ENCODE measurements at places on chromosomes 3 and 15.

- DNase-seq = no peak
Observed at GRCh38 chr15:59115047-59115446, 10.1 kb downstream of the CCNB2 start.

GRCh38 chr3:169562988-169563774 is 100.3 kb downstream of the MECOM start:
- DNase-seq = peak; percentile 35

- no peak for DNase-seq
Observed at GRCh38 chr3:37130984-37131859, 43.2 kb downstream of the LRRFIP2 start.

DNA sequence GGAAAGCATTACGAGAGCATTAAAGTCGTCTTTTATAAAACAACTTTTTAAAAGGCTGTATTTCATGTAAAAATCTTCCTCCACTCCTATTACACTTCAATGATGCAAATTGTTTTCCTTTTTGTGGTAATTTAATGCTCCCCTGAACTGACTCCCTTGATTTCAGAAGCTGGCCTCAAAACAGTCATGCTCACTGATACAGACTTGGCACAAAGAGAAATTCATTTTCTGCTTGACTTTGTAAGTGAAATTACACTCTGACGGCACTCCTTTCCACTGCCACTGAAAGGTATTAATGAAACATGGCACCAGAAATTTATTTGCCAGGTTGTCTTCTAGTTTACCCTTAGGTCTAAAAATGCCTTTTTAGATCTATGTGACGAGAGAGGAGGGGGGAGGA is 215.5 kb downstream of the LRRC3B start:
- DNase-seq = no peak

- DNase-seq = no peak
Observed at GRCh38 chr3:197371591-197372046, 73.2 kb upstream of the DLG1 start.

DNA sequence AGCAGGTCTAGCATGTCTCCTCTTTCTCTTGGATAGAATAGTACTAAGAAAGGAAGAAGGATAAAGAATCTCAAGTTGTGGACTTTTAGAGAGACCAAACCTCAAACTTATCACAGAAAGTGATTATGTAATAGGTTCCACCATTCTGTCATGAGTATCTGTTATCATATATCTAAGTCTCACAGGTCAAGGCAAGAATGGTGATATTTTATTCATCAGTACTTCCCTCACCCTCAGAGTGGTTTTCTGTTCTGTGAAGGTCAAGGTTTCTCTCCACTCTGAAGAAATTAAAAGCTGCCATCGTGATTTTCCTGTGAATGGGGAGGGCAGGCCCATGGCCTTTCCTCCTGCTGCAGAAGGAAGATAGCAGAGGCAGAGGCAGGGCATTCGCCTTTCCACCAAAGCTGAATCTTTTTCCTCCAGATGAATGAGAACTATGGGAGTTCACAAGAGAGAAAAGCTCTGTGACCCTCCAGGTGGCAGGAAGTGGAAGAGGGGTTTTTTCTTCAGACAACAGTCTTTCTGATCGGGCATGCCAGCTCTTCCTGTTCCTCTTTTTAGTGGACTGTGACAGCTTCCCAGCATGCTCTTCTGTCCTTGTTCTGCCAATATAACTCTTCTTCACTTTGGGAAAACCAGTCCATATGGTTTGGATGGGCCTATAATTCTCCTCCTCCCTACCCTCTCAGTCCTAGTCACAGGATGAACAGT is 37.1 kb upstream of the CCK start:
- DNase-seq = peak; percentile 15

DNA sequence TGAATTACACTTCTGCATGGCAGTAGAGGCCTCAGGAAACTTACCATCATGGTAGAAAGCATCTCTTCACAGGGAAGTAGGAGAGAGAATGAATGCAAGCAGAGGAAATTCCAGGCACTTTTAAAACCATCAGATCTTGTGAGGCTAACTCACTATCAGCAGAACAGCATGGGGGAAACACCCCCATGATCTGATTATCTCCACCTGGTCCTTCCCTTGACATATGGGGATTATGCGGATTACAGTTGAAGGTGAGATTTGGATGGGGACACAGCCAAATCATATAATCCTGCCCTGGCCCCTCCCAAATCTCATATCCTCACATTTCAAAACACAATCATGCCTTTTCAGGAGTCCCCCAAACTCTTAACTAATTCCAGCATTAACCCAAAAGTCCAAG is 691.1 kb downstream of the SI start:
- no peak for DNase-seq

- no peak for DNase-seq
Observed at GRCh38 chr15:101573951-101574350, 78.2 kb downstream of the TM2D3 start.

DNA sequence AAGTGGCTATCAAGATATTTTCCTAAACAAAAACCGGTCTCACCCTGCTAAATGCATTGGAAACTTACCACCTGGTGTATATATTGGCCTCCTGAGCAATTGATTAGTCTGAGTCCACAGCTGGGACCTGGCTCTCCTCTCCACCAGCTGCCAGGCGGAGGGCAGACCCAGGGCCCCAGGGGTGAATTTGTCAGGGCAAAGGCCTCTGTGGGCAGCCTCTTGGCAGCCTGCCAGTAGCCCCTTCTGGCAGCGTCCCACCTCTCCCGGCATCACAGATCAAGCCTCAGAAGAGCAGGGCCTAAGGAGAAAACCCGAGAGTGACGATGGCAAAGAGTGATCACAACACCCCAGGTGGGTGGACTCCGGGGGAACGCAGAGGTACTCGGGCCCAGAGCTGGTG is 43.0 kb upstream of the IDH2 start:
- DNase-seq = no peak

DNA sequence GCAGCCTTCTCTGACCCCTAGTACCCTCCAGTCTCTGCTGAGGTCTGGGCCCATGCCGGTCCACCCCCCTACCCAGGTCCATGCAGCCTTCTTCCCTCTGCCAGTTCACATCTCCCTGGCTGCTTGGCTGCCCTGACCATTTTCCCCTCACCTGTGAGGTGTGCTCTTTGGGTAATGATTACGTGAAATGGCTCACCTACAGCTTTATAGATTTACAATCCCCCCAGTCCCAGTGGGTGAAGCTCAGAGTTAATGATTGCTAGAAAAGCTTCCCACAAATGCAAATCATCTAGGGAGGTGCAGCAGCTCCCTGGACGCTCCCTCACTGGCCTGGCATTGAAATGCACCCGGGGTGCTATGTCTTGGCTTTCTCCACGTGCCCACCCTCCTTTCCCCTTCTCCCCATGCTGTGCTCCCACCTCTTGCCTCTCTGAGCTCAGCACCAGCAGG is 18.7 kb downstream of the PAQR5 start:
- DNase-seq = no peak

DNA sequence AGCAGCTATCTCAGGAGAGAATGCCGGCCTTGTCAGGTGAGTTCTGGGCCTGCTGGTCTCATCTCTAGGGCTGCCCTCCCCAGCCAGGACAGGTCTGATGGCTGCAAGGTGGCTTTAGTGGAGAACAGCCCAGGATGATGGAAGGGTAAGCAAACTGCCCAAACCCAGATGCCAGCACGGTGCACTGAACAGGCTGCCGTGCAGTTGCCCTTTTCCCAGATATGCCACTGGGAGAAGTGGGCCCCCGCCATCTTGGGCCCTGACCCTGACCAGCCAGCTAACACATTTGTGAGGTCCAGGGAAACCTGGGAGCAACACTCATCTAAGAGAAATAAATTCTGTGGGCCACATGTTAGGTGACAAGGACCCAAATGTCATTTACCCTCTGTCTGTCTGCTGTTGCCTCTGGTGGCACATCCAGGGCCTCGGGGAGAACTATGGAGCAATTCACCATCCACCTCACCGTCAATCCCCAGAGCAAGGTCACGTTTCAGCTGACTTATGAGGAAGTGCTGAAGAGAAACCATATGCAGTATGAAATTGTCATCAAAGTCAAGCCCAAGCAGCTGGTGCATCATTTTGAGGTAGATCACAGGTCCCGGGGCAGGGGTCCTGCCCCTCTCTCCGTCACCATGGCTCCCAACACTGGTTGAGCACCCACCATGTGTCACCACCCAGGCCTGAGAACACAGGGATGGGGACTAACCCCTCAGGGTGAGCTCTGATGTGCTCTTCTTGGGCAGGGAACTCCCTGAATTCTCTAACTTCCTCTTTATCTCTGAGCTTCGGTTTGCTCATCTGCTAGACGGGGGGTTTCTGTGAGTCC is 1.8 kb downstream of the ITIH1 start:
- peak; percentile 24 for DNase-seq

DNA sequence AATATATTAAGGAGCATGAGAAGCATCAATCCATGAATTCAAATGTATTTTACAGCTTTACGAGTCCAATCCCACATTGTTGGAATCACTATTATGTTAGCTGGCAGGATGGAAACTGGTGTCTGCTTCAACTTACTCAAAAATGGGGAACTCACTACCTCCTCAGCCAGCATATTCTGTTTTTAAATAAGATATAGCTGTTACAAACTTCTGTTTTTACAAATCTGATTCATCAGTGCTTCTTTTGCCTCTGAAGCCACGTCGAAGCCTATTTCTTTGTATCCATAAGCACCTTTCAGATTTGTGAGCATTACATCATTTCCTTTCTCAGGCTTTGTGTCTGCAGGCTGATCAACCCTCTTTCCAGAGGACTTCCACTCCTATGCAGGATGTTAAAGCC is 105.9 kb downstream of the TPRG1 start:
- DNase-seq = no peak

DNA sequence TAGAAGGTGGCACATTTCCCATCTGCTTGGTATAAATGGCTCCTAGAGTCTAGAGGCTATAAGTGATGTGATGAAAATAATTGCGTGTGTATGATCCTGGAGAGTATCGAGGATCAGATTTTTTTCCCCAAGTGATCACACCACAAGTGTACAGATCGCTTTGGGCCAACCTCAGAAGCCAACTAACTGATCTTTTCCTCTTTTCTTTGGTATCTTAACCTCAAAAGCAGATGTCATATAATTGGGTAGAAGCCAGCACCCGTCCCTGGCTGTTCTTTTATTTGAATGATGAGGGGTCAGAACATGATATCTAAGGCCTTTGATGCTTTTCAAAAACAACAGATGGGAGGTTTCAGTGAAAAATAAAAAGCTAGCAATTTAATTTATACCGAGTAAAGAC is 3.3 kb downstream of the P2RY14 start:
- no peak for DNase-seq

DNA sequence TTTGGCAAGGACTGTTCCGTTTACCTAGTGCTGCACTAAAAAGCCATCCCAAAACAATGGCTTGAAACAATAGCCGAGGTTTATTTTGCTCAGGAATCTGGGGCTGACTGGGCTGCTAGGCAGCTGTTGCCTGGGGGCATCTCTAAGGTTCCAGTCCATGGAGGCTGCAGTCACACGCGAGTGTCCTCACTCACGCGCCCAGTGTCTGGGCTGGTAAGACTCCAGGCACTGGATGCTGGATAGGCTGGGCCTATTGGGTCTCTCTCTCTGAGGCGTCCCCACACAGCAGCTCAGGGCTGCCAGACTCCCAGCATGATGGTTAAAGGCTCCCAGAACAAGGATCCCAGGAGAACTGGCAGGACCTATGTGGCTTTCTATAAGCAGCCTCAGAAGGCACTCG is 34.2 kb downstream of the ALS2CL start:
- DNase-seq = no peak

DNA sequence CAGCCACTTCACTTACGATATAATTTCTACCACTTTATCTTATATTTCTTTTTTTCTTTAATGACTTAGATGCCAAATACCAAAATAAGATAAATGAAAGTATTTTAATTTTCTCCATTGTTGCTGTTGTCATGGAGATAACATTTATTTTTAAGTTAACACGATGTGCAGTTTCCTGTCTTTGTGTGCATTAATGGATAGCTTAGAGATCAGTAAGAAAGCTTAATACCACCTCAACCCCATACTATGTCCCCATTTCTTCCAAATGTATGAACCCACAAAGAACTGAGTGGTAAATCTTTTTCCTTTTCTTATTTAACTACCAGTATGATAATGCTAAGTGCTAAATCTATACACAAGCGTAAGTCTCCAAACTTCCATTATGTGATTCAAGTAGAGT is 17.1 kb downstream of the PCNP start:
- DNase-seq = no peak

DNA sequence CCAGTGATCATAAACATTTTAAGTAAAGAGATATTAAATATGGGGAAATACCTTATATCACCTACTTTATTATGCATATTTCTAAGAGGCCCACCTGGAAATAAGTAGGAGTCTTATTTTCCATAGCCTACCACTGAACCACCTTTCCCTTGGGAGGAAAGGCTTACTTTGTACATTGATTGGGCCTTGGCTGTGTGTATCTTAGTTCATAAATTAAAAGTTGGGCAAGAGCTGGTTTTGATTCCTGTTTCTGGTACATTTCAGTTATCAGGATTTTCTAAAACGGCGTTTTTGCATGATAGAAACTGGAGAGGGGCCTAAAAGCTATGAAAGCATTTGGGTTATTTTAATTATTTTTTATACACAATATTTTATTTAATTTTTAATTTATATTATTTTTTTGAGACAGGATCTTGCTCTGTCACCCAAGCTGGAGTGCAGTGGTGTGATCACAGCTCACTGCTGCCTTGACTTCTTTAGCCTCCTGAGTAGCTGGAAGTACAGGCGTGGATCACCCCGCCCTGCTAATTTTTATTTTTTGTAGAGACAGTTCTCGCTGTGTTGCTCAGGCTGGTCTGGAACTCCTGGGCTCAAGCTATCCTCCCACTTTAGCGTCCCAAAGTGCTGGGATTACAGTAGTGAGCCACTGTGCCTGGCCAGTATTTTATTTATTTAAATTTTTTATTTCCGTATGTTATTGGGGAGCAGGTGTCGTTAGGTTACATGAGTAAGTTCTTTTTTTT is 2.6 kb downstream of the GMPS start:
- no peak for DNase-seq

GRCh38 chr15:65342493-65342892 is 35.3 kb downstream of the IGDCC3 start:
- DNase-seq = no peak

DNA sequence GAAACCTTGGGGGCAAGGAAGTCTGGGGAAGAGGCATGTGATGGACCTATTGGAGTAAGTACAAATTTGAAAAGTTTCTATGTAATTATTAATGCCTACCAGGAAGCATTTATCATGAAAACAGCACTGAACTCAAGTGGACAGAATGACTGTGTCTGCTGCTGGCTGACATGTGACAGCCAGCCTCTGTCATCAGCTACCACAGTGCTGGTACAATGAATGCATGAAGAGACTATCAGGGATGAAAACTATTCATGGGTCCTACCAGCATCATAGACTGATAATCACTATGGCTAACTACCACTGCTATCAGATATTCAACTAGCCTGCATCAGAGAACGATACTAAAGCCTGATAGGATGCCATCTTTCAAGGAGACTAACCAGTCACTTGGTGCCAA is 193.5 kb downstream of the RAP2B start:
- no peak for DNase-seq

- no peak for DNase-seq
Observed at GRCh38 chr3:12372741-12373280, 83.9 kb downstream of the PPARG start.

DNA sequence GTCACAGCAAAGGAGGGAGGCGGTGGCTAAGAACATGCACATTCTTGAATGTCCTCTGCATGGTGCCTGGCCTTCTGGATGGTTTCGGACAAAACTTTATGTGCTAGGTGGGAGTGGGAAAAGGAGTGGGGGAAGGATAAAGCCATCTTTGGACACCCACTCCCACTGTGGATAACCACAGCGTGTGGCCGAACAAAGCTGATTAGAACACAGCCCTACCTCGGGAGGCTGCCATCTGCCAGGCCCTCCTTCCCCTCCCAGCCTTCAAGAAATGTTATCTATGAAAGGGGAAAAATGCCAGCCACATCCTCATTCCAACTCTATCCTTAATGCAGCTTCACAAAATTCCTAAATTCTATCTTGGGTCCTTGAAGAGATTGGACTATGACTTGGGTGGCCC is 18.8 kb downstream of the AMOTL2 start:
- no peak for DNase-seq

All from RPMI8226 (cell line).